ENCODE measurements at places on chromosomes 1 and 21.

GRCh38 chr1:154869351-154870114 lies 548 bp downstream of the KCNN3 start:
- no peak for DNase-seq

DNA sequence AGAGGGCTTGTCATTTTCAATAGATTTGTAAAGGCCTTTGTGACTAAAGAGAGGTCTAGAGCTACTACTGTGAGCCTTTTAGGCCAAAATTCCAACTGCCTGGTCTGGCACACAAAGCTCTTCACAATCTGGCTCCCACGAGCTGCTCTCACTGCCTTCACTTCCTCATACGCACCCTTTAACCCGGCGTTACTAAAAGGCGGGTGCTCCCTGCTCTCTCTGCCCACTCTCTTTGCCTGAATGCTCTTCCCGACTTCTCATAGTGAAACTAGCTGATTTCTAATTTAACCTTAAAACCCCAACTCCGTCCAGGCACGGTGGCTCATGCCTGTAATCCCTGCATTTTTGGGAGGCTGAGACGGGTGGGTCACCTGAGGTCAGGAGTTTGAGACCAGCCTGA lies 14.2 kb downstream of the BSDC1 start:
- no peak for DNase-seq

- DNase-seq: no peak
Measured at GRCh38 chr21:33855190-33855589, 60.4 kb downstream of the ATP5PO start.

- no peak for DNase-seq
Measured at GRCh38 chr1:38210021-38210894, 163.7 kb upstream of the POU3F1 start.

- DNase-seq: no peak
Measured at GRCh38 chr1:226176870-226177269, 9.7 kb downstream of the ACBD3 start.

DNA sequence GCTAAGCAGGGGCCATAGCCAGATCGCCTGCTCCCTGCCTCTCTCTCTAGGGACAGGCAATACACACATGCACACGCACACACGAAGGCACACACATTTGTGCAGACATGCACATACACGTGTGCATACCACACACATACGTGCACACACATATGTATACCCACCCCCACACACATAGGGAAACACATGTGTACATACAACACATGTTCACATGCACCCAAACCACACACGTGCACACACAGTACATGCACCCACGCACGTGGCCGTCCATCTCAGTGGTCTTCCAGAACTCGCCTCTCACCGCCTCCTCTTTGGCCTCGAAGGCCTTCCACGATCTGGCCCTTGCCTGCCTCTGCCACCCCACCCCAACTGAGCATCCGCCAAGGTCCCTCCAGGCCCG lies 25.3 kb upstream of the PEX10 start:
- no peak for DNase-seq

DNA sequence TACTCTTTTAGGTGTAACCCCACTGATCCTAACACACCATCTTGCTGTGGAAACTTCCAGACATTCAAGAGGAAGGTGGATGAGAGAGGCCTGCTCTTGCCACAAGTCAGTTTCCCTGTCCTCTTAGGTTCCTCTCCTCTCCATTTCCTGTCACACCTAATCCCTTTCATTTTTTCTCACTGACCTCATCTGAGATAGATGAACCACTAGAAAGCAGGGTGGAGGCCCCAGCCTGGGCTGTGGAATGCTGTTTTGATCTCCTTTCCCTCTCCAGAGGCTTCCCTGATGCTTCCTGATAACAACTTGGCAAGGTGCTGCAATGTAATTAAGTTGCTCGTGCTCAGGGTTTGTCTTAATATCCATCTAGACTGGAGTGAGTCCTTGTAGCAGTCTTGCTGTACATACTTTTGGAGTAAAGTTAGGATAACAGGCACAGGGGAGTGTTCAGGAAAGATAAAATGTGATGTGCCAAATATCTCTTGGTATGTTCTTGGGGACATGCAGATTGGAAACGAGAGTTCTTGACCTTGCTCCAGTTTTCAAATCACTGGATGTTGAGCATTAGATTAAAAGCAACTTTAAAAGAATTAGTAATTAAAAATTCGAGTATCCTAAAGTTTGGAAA lies 11.2 kb downstream of the LRRC42 start:
- DNase-seq: no peak

GRCh38 chr1:43547538-43548072 lies 16.9 kb downstream of the PTPRF start:
- no peak for DNase-seq

- DNase-seq: no peak
Measured at GRCh38 chr1:32334274-32334861, 1.7 kb downstream of the MARCKSL1 start.

DNA sequence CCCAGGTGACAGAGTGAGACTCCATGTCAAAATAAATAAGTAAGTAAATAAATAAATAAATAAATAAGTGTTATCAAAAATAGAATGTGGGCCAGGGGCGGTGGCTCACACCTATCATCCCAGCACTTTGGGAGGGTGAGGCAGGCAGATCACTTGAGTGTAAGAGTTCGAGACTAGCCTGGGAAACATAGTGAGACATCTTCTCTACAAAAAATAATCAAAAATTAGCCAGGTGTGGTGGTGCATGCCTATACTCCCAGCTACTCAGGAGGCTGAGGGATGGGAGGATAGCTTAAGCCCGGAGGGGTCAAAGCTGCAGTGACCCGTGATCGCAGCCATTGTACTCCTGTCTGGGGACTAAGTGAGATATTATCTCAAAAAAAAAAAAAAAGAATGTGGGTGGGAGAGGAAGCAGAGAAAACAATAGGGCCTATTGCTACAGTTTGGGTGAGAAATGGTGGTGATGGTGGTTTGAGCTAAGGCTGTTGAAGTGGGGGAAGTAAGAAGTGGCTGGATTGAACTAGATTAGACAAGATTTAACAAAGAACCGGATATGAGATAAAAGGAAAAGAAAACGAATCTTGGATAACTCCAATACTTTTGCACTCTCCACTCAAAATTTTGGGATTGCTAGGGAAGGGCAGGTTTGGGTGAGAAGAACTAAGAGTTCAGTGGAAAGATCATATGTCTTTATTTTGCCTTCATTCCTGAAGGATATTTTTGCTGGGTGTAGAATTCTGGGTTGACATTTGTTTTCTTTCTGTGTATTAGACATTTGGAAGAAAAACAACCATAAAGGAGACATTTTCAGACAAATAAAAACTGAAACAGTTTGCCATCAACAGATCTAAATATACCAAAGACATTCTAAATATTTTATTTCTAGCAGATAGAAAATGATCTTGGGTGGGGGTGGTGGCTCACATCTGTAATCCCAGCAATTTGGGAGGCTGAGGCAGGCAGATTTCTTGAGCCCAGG lies 57.1 kb upstream of the SPOCD1 start:
- no peak for DNase-seq

- no peak for DNase-seq
Measured at GRCh38 chr1:118113261-118113660, 71.8 kb downstream of the SPAG17 start.

DNA sequence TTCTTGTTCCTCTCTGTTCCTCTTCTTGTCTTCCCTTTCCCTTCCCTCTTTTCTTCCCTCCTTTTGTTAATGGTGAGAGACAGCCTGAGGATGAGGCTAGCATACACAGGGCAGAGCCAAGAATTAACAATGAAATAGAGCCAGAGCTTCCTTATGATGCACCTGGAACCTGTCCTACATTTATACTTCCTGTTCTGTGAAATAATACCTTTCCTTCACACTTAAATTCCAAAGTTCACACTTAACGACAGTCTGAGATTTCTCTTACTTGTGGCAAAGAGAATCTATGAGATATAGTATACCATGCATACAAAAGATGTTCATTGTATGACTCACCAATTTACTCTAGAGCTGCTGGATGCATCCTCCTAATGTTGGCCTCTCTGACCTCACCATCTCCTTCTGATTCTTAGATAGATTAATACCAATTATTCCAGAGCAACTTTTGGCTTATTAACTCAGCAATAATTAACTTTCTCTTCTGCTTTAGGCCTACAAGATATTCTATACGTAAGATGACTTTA lies 30.8 kb upstream of the TSNAX start:
- DNase-seq: no peak

GRCh38 chr1:167819849-167820683 lies 93.9 kb downstream of the ADCY10 start:
- peak; percentile 14 for DNase-seq

DNA sequence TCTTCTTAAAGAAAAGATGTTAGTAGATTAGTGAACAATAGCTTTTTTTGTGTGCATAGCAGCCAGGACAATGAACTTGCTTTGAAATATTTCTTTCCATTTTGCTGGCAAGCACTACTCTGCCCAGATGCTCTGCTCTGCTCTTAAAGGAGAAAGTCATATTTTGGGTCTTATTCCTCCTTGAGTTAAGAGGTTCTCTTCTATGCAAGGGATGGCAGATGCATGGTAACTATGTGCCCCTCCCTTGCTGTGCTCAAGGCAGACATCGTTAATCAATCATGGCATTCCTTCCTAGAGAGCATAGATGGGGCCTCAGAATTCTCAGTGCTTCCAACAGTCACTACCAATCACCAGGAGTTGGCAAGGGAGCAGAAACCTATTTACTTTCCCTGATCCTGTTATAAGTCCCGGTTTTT lies 27.6 kb downstream of the NIPAL3 start:
- DNase-seq: no peak

- DNase-seq: no peak
Measured at GRCh38 chr1:27575840-27576331, 28.1 kb downstream of the AHDC1 start.

DNA sequence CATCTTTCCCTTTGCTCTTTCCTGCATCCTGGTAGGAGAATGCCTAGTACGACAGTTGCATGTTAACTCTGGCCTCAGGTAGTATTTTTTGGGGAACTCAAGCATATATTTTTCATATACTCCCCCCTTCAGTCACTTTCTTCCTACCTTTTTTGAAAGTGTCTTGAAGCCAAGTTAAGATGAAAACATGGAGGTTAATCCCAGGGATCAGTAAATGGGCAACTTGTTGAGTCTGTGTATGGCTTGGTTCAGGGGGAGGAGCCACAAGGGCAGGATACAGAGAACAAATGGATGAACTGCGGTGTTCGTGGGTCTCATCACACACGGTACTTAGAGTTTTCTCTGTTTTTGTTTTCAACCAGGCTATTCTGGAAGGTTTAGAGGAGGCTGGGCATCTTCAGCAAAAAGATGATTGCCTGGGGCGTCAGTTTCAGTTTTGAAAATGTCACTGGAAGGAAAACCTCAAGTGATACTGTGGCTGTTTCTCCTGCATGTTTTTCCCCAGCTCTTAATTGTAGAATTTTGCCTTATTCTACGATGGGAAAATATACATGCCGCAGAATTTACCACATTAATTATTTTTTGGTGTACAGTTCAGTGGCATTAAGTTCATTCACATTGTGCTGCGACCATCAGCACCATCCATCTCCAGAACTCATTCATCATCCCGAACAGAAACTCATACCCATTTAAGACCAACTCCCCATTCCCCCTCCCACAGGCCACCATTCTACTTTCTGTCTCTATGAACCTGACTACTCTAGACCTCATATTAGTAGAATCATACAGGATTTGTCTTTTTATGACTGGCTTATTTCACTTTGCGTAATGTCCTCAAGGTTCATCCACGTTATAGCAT lies 71.5 kb downstream of the MAP10 start:
- no peak for DNase-seq

DNA sequence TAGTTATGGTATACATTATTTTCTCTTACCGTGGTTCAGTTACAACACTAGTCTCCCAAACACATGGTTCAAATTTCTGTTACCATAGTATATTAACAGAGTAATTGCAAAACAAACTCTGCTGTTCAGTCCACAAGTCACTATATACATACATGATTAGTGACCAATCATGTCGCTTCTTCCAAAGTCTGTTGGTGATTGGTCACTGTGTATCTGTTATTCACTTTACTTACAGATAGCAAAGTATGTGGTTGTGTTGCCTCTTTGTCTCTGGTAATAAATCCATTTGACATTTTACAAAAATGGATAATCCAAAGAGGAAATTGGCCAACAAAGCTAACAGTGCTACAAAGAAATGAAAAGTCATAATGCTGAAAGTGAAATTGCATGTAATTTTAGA lies 107.2 kb downstream of the RABGAP1L start:
- DNase-seq: no peak

DNA sequence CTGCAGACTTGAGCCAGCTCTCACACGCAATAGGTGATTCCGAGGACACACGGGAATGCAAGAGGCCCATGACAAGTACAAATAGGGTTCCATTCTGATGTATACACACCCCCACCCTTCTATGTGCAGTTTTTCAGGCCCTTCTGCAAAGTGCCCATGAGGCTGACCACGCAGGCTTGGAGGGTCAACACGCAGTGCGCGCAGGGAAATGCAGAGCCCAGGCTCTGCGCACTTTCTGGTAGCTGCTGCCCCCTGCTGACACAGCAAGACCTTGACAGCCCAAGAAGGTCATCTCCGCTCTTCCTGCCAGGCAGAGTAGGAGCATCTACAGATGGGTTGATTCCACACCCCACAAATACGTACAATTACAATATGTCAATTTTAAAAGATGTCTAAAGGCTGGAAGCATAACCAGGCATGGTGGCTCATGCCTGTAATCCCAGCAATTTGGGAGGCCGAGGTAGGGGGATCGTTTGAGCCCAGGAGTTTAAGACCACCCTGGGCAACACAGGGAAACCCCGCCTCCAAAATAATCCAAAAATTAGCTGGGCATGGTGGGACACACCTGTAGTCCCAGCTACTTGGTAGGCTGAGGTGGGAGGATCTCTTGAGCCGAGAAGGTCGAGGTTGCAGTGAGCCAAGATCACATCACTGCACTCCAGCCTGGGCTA lies 18.5 kb downstream of the SH3BP5L start:
- DNase-seq: peak; percentile 28

- no peak for DNase-seq
Measured at GRCh38 chr1:22449636-22450035, 2.0 kb upstream of the ZBTB40 start.

DNA sequence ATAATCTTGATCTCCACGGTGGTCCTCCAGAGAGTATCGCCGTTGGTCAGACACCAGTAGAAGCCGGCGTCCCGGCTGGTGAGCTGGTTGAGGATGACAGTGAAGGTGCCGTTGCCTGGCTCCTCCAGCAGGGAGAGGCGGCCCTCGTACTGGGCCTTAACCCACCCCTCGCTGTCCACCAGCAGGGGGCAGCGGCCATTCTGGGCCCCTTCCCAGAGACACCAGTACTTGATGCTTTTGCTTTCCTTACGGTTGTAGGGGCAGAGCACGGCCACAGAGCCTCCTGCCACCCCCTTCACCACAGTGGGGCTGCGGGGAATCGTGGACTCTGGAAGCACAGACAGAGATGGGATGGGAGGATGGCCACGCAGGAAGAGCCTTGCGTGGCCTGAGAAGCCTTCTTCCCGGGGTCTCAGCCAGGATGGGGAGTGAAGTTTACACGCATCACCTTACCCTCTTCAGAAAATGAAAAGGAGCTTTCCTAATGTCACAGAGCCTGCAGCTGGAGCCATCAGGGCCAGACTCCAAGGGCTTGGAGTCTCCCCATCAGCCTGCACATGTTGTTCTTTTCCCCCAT lies 10.7 kb downstream of the PIGR start:
- peak; percentile 43 for DNase-seq

Data from stimulated activated CD8-positive, alpha-beta memory T cell treated with anti-CD3 and anti-CD28 coated beads, Interleukin-2, amount 100 ng/mL, for 48 hours (primary cell).